ENCODE measurements at places on chromosomes 11 and 22.
A peak's percentile ranks its signal among the peaks of the same experiment; 100 is the strongest.

GRCh38 chr11:17813391-17814059, 78.9 kb downstream of the KCNC1 start:
- DNase-seq: no peak

DNA sequence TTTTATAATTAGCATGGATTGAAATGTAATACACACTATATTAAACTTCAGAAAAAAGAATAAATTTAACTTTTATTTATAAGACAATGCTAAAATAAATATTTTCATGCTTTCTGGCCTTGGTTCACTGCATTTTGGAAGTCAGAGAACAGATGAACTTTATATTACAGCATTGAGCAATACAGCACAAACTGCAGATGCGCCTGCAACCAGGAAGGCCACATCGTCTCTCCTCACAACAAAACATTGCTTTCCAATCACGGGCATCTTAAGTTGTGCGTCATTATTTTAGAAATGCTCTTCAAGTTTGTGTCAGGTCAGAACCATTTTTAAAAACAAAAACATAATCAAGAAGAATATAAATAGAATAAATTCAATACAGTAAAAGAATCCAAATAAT, 89.3 kb upstream of the CEP126 start:
- DNase-seq: no peak

DNA sequence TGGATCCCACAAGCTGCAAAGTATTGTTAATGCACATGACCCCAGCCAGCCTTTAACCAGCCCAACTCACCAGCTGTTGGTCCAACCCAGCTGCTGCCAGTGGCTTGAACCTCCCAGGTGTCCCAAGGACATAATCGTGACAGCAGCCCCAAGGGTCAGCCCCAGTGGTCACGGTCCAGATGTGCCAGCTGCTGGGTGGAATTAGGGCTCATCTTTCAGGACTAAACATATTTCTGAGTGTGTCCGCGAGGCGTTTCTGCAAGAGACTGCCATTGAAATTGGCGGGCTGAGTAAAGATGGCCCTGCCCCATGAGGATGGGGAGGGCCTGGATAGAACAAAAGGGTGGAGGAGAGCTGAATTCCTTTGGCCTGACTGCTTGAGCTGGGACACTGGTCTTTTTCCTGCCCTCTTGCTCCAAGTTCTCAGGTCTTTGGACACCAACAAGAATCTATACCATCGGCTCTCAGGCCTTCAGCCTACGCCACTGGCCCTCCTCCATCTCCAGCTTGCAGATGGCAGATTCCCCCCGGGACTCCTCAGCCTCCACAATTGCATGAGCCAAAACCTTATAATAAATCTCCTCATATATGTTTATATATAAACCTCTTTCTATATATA, 240.2 kb downstream of the MN1 start:
- DNase-seq: no peak

- no peak for DNase-seq
Measured at GRCh38 chr11:11027288-11027687, 169.4 kb upstream of the ZBED5 start.

DNA sequence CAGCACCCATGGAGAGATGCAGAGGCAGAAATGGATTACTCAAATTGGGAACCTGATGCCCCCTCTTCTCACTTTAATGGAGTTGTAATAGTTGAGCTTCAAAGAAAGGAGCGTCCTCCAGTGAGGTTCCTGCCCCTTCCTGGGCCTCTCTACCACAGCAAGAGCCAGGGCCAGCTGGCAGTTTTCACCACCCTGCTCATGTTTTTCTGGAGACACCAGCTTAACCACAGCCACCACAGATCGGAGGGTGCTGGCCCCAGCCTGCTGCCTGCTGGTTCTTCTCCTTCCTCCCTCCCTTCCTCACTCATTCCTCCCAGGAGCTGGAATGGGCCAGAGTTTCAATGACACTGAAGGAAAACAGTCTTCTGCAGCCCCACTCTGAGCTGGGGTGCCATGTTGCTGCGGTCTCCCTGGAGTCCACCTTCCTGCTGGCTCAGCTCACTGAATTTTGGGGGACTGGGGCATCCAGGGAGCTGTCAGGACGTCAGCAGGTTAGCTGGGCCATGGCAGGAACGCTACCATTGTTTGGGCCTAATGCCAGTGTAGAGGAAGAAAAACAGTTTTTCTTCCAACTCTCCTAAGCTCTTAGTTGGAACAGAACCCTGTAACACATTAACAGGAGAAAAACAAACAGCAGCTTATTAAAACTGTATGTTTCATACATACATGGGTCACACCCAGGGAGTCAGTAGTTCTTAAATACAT, 57.7 kb downstream of the TRAF6 start:
- no peak for DNase-seq

DNA sequence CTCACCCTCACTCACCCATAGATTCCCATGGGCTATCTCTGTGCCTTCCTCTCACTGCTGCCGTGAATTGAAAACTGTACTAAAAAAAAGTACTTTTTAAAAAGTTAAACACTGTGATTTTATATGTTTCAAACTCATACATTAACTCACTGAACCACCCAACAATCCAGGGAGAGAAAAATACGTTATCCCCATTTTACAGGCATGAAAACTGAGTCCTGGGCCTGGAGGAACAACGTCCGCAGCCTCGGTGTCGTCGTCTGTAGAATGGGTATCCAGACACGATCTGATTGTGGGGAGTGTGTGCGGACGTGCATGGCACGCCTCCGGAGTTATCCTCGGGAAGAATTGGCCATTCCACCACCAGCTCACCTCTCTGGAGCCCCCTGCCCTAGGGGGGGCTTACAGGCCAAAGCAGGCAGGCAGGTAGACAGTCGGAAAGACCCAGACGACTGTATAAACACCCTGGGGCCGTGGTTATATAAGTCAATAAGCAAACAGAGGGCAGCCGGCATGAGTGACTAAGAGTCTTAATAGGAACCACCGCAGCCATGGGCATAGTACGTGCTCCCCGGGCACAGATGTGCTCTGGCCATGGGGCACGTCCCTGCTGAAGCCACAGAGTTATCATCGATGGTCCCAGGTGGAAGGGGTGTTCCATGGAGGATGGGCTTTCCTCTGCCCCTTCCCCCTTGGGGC, 7.1 kb upstream of the PDGFB start:
- no peak for DNase-seq

GRCh38 chr11:91860661-91861060, 364.0 kb upstream of the FAT3 start:
- DNase-seq: no peak

- DNase-seq: no peak
Measured at GRCh38 chr11:17506942-17507341, 30.3 kb upstream of the ABCC8 start.

DNA sequence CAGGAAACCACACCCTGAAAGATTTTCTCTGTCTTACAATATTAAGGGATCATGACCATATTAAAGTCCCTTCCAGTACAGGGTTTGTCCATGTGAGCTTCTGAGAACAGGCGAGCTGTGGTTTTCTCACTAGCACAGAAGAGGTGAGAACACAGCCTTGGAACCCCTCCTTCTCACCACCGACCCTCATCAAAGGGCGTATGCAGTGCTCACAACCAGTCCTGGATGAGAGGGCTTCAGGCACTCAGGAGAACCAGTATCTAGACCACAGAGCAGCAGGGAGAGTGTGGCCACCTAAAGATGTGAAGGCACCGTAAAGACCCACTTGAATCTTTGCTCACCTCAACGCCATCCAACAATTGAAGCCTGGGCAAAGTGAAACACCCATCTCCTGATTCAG, 397.0 kb downstream of the ETS1 start:
- DNase-seq: peak; percentile 39

DNA sequence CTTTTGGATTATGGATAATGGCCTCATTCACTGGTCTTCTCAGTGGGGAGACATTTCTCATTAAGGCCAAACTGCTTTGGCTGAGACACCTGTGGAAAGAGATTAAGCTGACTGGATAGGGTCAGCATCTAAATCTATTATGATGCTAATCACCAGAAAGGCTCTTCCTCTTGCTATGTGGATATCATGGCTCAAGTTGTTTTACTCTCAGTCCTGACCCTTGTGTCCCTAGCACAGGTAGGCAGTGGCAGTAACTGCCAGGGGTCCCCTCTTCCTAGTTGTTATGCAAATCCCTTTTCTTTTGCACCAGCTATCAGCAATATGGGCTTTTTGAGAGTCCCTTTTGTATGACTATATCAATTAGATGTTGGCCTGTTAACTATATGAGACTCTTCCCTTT, 335.7 kb upstream of the PLET1 start:
- DNase-seq: no peak

DNA sequence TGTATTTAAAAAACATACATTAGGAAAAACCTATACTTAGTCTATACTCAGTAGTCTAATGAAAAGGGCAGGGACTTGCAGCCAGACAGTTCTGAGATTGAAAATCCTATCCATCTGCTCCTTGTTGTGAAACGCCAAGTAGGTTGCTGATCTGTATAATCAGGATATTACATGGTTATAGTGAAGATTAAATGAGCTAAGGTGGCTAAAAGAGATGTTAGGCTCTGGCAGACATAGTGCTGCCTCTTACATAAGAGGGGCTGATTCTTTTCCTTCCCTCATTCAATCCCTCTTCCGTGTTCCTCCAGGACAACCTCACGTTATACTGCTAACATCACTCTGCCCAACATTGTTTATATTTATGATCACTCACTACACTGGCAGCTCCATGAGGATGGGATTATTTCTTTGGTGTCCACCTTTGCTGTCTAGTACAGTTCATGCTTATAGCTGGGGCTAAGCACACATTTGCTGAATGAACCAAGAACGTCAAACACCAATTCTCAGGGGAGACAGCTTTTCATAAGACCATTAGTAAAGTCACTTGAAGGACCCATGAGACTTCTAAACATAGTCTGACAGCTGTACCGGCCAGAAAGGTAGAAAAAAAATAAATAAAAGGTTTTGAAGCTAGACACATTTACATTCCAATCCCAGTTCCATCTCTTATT, 46.3 kb downstream of the GAB2 start:
- no peak for DNase-seq

GRCh38 chr11:72139500-72139899, 4.0 kb downstream of the FOLR3 start:
- DNase-seq: no peak

- no peak for DNase-seq
Measured at GRCh38 chr11:126978165-126978564, 22.4 kb downstream of the KIRREL3 start.

GRCh38 chr22:47047321-47048122, 285.1 kb downstream of the TBC1D22A start:
- no peak for DNase-seq

DNA sequence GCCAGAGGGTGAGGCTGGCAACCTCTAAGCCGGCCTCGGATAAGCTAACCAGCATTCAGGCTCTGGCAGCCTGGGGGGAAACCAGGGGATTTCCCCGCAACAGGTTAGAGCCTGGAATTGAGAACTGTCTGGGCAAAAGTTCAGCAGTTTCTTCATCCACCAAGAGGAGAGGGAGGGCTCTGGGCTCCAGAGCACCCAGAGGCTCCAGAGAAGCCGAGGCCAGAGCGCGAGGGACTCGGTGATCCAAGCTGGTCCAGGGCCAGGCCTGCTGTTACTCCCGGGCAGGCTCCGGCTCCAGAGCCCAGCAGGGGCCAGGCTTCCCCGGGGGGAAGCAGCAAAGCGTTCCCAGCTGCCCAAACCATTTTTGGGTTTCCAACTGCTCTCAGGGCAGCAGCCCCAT, 13.3 kb upstream of the SH3BP1 start:
- peak; percentile 42 for DNase-seq

DNA sequence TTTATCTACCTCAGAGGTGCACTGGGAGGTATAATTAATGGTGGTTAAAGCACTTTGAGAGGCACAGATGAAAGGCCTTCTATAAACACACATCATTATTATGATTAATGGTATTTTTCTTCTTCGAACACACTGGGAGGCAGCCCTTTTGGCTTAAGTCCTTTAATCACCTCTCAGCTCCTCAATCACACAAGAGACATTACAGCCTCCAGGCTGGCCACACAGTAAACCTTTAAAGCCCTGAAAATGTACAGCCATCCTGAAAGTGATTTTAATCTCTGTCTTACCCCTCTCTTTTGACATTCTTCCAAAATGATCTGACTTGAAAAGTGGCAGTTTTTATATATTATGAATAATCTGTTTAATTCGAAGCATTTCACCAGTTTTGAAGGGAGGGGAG, 54.3 kb upstream of the VSTM5 start:
- DNase-seq: no peak

DNA sequence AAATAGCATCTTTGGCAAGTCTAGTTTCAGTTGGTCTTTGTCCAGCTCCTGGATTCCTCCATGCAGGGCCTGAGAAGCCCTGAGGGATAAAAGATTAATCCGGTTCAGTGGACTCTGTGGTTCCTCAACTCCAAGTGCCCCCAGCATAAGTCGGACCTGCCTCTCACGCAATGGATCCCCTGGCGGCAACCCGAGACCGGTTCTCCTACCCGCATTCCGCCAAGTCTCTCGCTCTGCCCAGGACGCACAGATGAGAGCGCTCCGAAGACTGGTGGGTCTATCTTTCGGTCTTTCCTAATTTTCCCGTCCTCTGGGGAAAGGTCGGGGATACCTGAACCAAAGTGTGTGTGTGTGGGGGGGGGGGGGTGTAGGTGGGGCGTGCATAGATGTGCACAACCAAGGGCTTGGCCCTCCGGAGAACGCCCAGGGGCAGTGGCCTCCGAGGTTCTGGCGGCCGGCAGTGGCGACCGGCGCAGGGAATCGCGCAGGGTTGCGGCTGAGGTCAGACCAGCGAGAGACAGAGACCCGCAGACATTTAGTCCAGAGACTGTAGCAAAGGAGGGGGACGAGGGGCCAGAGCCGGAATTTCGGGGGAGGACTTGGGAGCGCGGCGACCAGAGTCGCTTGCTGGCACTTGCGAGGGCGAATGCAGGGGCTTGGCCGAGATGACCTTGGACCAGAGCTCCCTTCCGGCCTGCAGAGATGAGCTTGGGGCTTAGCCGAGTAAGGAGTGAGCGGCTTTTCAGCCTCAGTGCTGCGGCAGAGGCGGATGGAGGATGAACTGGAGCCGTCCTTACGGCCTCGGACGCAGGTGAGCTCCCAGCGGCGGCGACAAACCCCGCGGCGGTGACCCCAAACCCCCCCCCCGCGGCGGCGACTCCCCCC, 712 bp upstream of the SLC2A11 start:
- no peak for DNase-seq

DNA sequence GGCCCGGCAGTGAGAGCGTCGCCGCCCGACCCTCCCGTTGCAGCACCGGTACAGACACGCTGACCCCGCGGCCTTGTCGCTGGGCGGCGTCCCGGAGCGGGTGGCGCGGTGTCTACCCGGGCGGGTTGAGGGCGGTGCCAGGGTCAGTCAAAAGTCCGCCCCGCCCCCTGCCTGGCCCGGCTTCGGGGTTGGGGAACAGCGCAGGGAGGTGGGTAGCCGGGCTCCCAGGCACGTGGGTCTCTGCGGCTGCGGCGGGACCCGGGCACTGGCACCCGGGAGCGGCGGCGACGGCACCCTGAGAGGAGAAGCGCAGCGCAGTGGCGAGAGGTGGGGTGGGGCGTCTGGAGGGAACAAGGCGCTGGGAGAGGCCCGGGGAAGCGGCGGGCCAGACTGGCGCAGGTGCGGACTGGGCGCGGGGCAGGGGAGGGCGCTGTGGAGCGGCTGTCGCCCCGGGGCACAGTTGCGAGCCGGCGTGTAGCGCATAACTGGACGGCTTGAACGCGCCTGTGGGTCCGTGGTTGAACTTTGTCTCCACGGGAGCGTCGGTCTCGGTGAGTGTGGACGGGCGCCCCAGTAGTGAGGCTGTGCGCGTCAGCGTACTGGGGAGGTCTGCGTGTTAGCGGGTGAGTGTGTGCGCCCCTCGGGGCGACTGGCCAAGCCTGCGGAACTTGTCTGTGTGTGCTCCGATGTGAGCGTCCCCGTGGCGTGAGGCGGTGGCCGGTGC, at the start of gene P2RY2:
Gene P2RY2 (plus strand): TSS at position 176 of the 724 bp plus-strand sequence. CDS start 15,879 bp downstream, outside the sequence.
- peak; percentile 24 for DNase-seq

- no peak for DNase-seq
Measured at GRCh38 chr22:33746501-33746928, 173.8 kb downstream of the LARGE1 start.
